ENCODE measurements at places on chromosomes 11 and 22. TPM values are rescaled to one million over a fixed set of nuclear protein-coding genes. Genes with fewer than 3 reads are reported as not detected.

KRTAP5-8 gene
- total RNA-seq = not detected

FOLH1 gene
- total RNA-seq = not detected

OPCML gene
- total RNA-seq = 0.08 TPM

MPPED2 gene
- not detected for total RNA-seq

CRYBA4 gene
- total RNA-seq = not detected
